ENCODE measurements at places on chromosomes 6 and 20.

DNA sequence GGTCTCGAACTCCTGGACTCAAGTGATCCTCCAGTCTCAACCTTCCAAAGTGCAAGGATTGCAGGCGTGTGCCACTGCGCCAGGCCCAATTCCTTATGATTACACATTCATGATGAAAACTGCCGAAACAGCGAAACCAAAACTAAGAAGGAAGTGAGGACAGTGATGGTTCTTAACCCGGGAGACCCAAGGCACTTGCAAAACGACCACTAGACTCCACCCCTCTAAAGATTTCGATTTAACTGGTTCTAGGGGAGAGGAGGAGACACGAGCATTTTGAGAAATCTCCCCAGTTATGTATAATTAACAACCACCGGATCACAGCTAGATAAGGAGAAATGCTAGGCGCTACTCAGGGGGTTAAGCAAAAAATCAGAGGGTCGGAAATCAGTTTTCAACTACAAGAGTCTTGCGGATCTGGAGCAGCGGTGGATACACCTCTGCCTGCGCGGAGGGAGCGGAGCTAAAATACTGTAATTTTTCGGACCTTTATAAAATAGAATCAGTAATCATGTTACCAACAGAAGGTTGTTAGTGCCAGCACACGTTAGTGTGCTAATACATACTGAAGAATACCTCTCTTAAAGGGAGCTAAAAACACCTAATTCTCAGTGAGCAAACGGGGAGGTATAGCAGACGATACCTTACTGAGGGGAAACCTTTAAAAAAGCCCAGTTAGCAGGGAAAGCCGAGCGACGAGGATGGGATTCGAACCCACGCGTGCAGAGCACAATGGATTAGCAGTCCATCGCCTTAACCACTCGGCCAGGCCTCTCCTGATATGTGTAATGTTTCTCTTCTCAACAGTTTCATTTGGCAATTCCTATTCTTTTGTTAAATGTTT is 60.0 kb upstream of the BTN3A2 start:
- no peak for DNase-seq

DNA sequence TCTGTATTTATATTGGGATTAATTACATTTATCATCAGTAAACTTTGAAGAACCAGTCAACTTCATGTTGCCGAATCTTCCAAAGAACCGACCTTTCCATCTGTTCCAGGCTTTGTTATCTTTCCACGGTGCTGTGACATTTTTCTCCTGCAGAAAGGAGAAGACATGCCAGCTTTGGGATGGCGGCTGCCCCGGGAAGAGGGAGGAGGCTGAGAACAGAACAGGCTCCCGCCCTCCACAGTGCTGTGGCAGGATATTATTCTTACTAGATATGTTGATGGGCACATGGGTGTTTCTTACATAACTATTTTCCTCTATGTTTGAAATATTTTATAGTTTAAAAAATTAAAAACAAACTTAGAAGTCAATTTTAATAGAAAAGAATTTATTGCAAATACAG is 44.9 kb downstream of the GINS1 start:
- DNase-seq: no peak

- no peak for DNase-seq
Observed at GRCh38 chr6:2840749-2841061, 958 bp downstream of the SERPINB1 start.

- DNase-seq: no peak
Observed at GRCh38 chr6:490251-491037, 98.9 kb downstream of the IRF4 start.

DNA sequence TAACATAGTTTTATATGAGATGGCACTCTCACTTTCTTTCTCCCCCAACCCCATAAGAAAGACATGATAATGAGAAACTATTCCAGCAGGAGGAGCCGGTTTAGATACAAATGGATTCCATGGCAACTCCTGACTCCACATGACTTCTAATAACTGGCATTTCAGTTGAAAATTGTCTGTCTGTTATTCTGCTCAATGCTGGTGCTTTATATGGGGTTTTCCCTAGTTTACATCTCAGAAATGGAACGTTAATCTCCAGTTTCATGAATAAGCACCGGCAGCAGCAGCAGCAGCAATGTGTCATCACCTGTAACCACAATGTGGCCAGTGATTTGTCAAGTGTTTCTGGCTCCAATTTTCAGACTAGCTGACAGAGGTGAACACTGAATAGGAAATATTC is 8.0 kb upstream of the SIM1 start:
- DNase-seq: no peak

DNA sequence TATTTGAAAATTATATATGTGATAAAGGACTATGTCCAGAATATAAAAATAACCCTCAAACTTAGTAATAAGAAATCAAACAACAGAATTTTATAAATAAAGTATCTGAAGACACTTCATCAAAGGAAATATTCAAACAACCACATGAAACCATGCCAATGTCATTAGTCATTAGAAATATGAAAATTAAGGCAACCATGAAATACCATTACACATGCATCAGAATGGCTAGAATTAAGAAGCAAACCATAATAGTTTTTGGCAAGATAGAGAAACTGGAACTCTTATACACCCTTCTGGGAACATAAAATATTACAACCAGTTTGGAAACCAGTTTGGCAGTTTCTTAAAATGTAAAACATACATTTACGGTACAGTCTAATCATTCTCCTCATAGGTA is 137.2 kb upstream of the ADGRB3 start:
- no peak for DNase-seq

GRCh38 chr6:17413313-17413750 is 19.9 kb downstream of the CAP2 start:
- DNase-seq: no peak

DNA sequence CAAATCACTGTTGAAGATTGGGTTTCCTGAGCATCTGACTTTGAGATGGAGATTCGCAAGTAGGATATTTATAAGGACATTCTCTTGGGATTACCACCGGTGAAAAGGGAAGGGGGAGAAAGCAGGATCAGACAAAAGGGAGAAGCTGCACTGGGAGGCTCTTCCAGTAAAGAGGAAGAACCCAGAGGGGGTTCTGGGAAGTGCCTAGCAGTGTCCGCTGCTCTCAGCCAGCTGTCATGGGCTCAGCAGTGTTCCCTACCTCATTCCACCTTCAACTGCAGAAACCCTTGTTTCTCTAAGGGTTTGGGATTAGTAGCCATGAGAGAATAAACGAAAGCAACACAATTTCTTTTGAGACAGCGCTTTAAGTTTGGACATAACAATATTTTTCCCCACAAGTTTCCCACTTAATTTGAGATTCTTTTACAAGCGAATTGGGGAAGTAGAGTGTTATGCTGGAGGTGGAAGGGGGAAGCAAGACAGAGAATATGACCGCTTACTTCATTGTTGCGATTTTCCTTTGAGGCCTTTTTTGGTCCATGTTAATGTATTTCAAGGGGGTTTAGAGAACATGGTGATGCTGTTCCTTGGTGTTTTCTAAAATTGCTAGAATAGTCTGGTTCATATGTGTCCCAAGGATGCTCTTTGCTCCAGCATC is 154.5 kb upstream of the SCGN start:
- no peak for DNase-seq

DNA sequence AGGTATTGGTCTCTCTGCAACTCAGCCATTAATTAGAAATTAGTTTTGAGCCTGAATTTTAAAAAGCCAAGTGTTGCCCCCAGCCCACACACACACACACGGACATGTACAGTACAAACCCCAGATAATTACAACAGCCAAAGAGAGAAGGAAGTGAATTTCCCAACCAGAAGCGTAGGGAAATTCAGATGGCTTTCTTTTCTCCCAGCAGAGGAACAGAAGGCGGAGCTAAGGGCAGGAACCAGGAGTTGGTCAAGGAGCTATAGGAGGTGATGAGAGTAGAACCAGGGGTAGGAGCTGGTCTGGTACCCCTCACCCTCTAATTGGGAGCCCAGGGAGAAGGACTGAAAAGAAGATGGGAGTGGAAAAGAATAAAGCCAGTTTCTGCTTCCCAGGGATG is 3.9 kb upstream of the ZBTB9 start:
- no peak for DNase-seq

DNA sequence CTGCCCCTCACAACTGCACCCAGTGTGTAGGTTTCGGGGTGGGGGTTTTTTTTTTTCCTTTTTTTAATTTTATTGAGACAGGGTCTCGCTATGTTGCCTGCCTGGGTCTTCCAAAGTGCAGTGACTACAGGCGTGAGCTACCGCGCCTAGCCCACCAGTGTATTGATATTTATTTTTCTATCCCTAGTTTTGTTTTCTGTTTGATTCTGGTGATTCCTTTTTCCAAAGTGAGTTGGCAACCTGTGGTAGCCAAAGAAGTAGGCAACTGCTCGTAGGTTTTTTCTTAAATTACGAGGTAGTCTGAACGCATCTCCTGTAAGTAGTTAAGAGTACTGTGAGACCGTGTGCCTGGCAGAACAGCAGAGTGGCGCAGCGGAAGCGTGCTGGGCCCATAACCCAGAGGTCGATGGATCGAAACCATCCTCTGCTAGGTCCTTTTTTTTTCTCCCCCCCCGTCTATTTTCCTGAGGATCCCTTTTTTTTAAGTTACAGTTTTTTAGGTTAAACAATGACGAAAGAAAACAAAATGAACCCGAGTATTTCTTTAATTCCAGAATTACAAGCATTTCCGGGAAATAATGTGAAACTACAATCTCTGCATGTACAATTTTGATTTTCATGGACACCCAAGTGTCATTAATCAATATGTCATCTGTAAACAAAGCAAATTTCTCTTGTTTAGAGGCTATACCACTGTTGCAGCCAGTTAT is 78.7 kb upstream of the BTN3A2 start:
- DNase-seq: peak; percentile 13

GRCh38 chr6:131890091-131890490 is 61.1 kb downstream of the CCN2 start:
- no peak for DNase-seq

DNA sequence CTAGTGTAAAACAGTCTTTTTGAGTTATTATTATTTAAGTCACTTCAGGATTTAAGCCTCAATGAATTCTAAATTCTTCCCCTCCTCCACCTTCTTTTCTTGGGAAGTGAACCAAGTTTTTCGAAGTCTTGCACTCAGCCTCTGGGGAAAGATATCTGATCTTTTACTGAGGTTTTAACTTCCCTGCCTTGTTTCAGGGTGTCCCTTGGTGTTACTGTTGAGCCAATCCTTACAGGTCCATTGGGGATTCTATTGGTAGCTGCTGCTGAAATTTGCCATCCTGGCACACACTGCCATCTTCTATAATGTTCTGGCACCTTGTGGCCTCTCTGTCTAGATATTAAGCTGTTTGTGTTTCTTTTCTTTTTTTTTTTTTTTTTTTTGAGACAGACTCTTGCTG is 31.7 kb downstream of the BEND6 start:
- DNase-seq: no peak

GRCh38 chr6:119463081-119463626 is 113.6 kb upstream of the MAN1A1 start:
- no peak for DNase-seq

GRCh38 chr6:45921691-45922281 is 93.9 kb downstream of the CLIC5 start:
- no peak for DNase-seq
